ENCODE measurements at places on chromosomes 3 and 15.

DNA sequence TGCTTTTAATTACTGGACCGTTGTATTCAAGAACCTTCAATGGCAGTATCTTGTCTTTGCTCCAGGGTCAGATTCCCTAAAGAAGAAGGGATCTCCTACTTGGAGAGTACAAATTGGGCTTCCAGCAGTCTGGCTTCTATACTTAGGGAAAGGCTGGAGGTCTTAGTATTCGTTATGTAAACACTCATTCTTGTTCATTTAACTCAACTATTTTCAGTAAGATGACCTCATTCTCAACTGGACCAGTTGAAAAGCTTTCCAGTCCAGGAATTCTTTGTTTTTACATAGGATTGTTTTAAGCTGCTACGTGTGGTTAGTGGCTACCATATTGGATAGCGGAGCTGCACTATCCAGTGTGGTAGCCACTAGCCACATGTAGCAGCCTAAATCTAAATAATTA is 4.6 kb downstream of the SENP5 start:
- no peak for DNase-seq

DNA sequence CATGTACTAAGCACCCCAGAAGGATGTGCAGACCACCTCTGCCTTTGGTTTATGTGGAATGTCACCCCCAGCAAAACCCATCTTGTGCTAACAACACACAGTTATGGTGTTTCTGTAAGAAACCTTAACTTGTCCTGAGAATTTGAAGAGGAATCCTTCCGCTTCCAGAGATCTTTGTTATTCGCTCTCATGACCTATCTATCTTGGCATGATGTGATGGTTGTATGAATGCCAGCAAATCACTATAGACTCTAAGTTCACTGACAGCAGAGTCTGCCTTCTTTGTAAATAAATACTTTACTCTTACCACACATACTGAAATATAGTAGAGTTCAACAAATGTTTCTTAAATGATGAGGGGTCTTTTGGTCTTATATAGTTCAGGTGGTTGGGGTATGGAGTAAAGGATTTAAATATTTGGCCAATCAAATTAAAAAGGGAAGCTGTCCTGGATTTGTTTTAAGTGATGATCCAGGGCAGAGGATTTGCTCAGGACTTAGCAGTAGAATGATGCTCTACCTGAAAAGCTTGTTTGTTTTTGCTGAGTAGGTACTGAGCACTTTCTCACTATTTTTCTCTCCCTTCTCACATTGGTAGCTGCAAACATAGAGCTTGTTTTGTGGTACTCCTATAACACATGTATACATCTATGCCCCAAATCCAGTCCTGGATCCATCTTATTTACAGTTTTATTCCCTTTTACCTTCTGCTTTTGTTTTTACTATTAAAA is 27.9 kb upstream of the RTP1 start:
- DNase-seq = no peak

GRCh38 chr15:79918278-79918677 is 21.5 kb upstream of the MTHFS start:
- no peak for DNase-seq

GRCh38 chr15:99616773-99617342 is 51.1 kb downstream of the MEF2A start:
- DNase-seq = no peak

GRCh38 chr3:55692957-55693558 is 206.0 kb upstream of the WNT5A start:
- DNase-seq = no peak

DNA sequence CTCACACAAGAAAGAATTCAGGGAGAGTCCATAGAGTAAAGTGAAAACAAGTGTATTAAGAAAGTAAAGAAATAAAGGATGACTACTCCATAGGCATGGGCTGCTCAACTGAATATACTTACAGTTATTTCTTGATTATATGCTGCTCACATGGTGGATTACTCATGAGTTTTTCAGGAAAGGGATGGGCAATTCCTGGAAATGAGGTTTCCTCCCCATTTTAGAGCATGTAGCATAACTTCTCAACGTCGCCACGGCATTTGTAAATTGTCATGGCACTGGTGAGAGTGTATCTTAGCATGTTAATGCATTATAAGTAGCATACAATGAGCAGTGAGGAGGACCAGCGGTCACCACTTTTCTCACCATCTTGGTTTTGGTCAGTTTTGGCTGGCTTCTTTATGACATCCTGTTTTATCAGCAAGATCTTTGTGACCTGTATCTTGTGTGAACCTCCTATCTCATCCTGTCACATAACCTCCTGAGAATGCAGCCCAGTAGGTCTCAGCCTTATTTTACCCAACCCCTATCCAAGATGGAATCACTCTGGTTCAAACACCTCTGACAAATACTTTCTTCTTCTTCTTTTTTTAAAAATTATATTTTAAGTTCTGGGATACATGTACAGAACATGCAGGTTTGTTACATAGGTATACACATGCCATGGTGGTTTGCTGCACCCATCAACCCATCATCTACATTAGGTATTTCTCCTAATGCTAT is 849.7 kb downstream of the TBL1XR1 start:
- no peak for DNase-seq

GRCh38 chr3:28726840-28727239 is 378.2 kb upstream of the AZI2 start:
- DNase-seq = peak; percentile 41

- DNase-seq = peak; percentile 16
Observed at GRCh38 chr3:104388619-104389018, 978.1 kb upstream of the ALCAM start.

DNA sequence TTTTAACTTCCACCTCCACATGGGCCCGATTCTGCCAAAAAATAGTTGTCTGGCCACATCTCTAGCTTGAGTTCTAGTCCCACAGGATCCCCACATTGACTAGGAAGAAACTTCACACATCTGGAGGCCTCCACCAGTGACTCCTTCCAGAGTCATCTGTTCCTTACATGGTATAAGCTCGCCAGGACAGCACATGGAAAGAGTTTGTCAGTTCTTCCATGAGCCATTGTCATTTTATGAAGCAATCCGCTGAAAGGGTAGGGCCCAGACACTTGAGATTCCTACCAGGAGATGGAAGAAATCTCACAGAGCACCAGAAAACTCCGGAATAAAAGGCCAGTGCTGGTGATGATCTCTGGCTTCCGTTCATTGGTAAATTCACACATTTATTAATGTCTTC is 350.5 kb upstream of the ICE2 start:
- DNase-seq = no peak

- DNase-seq = no peak
Observed at GRCh38 chr3:110391640-110392395, 679.8 kb upstream of the NECTIN3 start.

DNA sequence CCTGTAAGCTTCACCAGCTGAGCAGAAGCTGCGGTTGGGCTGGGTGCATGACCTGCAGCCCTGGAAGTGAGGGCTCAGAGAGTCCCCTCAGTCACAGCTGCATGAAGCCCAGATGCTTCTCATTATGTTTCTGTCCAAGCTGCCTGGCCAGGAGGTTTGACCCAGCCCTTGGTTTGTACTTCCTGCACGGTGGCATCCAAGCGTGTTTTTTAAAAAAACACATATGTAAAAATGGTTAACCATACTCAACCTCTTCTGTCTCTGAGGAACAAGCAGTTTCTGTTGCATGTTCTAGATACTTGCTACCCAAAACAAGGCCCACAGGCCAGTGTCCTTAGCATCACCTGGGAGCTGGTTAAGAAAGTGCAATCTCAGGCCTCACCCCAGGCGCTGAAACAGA is 76.0 kb upstream of the ATP10A start:
- DNase-seq = no peak

- no peak for DNase-seq
Observed at GRCh38 chr3:62875558-62876002, 364 bp upstream of the CADPS start.

GRCh38 chr15:67241132-67241855 is 13.2 kb downstream of the AAGAB start:
- no peak for DNase-seq

- DNase-seq = no peak
Observed at GRCh38 chr3:51908026-51908425, 4.9 kb upstream of the IQCF1 start.

DNA sequence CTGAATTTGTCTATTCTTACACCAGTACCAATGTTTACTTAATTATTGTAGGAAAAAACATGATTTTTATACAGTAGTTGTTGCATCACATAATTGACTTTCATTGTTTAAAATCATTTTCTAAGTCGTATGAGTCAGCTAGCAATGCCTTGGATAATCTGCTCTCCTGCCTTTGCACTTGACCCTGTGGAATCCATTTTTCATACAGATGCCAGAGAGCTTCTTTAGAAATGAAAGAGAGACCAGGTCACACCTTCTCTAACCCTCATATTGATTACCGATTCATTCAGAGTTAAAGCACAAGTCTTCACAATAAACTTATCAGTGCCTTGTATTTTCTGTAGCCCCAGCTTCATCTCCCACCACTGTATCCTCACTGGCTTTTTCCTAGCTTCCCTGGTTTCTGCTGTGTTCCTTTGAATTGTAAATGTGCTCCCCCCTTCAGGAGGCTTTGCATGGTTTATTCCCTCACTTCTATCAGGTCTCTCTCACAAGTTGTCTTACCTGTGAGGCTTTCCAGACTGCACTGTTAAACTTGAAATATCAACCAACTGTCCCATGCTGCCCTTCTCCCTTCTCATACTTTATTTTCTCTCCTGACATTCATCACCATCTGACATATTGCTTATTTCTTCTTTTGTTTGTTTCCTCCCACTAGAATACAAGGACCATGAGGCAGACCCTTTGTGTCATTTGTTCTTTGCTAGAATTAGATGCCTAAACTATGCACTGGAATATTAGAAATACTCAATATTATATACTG is 662.0 kb upstream of the GBE1 start:
- no peak for DNase-seq

- DNase-seq = no peak
Observed at GRCh38 chr3:24374801-24375200, 119.8 kb downstream of the THRB start.

DNA sequence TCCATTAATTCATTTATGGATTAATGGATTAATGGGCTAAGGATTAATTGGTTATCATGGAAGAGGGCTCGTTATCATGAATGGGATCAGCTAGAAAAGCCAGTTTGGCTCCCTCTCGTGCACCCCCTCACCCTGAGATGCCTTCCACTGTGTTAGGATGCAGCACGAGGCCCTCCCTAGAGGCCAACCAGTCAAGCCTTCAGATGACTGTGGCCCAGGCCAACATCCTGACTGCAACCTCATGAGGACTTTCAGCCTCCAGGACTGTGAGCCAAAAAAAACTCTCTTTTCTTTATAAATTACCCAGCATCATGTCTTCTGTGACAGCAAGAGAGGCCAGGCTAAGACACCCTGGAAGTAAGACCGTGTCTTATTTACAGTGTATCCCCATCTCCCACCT is 9.0 kb downstream of the EFCAB12 start:
- DNase-seq = no peak

GRCh38 chr15:76982356-76982755 is 12.6 kb upstream of the PSTPIP1 start:
- DNase-seq = no peak

- DNase-seq = no peak
Observed at GRCh38 chr15:38176155-38176554, 76.5 kb upstream of the SPRED1 start.

- DNase-seq = peak; percentile 63
Observed at GRCh38 chr3:15268033-15268631, 62.1 kb downstream of the CAPN7 start.

Measured in NCI-H1092 treated with DMSO at 0.1 percent for 48 hours (cell line).